ENCODE measurements at places on chromosomes 6 and 20. TPM values are rescaled to one million over a fixed set of nuclear protein-coding genes. Genes with fewer than 3 reads are reported as not detected.

Gene SLC12A5
- not detected for total RNA-seq

Gene PIM1
- 18.5 TPM for total RNA-seq

Gene DAAM2
- 8.3 TPM for total RNA-seq

Gene UNC93A
- not detected for total RNA-seq

Gene HLA-DQA2
- 3.1 TPM for total RNA-seq

Gene BEND6
- 4.0 TPM for total RNA-seq

Gene VWA7
- 0.34 TPM for total RNA-seq

Gene CCM2L
- not detected for total RNA-seq

Gene HLA-DRB5
- total RNA-seq = 40.9 TPM

Gene STX16
- 43.6 TPM for total RNA-seq

Gene EBF4
- total RNA-seq = 0.37 TPM

Gene BANF2
- total RNA-seq = not detected

Gene C6orf58
- total RNA-seq = not detected

Gene PI16
- total RNA-seq = not detected

Gene MEP1A
- total RNA-seq = not detected

Gene CRNKL1
- total RNA-seq = 28.7 TPM

Gene ROS1
- total RNA-seq = 0.23 TPM

Gene TCF15
- total RNA-seq = 1.1 TPM

Gene MLN
- not detected for total RNA-seq

Gene MYL9
- 3.2 TPM for total RNA-seq

Gene OR2B6
- not detected for total RNA-seq

Gene PRL
- total RNA-seq = not detected

All from A375 (cell line).